GM18507 (cell line): ENCODE measurements at places on chromosomes 16 and 17.

- DNase-seq, result no peak
Observed at GRCh38 chr17:60627124-60627523, 27.1 kb downstream of the PPM1D start.

DNA sequence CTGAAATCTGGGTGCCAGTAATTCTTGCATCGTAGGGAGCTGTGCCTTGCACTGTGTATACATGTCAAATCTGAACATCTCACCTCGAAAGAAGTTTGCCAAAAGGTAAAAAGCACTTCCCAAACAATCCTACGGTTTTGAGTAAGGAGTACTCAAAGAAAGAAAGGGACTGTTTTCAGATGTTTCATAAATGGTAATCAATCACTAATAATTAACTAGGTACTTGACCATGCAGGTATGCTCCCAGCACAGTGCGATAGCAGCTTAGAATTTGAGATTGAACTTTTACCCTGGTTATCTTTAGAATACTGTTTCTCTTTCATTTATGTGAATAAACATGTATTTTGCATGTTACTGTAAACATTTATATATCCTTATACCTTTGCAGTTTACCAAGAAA, 39.0 kb downstream of the PRKCA start:
- no peak for DNase-seq

- no peak for DNase-seq
Observed at GRCh38 chr16:2987833-2988232, 7.6 kb upstream of the PKMYT1 start.

DNA sequence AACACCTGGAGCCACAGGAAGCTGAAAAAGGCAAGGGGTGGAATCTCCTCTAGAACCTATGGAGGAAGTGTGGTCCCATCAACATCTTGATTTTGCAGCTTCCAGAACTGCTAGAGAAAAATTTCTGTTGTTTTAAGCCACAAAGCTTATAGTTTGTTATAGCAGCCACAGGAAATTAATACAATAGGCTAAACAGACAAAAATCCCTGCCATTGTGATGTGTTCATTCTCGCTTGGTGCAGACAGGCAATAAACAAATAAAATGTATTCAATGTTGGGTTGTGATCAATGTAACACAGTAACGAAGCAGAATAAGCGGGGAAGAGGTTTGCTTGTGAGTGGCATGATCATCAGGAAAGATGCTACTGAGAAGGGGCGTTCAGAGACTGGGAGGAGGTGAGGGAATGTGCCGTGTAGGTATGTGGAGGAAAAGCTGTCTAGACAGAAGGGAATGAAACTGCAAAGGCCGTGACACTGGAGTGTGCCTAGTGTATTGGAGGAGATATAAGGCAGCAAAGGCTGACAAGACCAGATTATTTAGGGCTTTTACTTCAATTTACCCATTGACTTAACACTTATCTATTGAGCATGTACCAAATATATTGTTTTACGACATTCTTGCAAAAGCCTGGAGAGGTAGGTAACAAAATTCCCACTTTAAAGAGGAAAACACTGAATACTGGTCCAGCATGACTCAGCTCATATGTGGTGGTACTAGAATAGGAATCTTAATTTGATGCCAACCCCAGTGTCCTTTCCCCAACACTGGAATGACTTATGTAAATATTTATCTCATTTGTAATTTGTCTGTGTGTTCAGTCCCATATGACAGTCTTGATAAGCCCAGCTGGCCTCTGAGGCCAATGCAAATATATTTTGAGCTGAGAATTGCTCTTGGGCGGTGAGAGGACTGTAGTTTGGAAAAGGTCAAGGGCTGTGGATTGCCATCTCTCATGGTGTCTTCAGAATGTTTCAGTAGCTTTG, 375.9 kb downstream of the CDH13 start:
- DNase-seq, result no peak

DNA sequence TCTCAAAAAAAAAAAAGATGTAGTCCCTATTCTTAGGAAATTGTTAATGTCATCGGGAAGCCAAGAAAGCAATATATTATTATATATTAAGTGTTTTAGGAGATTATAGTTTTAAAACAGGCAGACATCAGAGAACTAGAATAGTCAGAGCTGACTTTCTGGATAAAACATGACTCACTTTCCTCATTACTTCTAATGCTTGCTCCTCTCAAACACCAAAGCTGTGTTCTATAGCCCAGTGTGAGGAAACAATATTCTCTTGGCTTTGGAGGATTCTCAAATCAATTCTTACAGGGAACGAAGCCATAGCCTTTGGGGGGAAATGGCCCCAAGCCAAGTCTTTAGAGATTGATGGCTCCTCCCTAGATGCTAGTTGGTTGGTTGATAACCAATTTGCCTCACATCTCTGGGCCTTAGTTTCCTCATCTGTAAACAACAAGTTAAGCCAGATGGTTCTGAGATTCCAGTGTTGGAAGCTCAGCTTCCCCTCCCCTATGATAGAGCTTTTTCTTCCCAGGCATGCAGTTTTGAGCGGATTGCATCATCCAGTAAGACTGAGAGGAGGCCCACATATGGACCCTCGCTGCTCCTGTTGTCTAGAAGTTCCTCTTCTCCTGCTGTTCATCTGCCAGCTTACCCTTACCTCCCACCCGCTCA, 12.4 kb downstream of the NMT1 start:
- DNase-seq, result no peak

GRCh38 chr17:49218941-49219913, 8.7 kb downstream of the ABI3 start:
- DNase-seq, result no peak

- no peak for DNase-seq
Observed at GRCh38 chr16:89139907-89140361, 31.6 kb upstream of the CDH15 start.

DNA sequence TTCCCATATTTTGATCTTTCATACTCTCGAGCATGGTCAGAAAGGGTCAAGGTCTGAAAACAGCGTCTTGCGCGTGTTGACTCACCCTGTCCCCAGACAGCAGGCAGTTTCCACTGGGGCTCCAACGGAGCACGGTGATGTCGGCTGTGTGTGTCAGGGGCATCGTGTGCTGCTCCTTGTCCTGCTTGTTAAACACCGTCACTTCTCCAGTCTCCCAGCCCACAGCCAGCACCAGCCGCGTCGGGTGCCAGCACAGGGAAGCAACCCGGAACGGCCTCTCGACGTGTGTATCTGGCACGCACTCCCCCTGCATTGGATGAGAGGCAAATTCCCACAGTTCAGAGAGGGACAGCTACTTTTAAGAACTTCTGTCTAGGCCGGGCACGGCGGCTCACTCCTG, 9.6 kb downstream of the IFT140 start:
- DNase-seq, result no peak

DNA sequence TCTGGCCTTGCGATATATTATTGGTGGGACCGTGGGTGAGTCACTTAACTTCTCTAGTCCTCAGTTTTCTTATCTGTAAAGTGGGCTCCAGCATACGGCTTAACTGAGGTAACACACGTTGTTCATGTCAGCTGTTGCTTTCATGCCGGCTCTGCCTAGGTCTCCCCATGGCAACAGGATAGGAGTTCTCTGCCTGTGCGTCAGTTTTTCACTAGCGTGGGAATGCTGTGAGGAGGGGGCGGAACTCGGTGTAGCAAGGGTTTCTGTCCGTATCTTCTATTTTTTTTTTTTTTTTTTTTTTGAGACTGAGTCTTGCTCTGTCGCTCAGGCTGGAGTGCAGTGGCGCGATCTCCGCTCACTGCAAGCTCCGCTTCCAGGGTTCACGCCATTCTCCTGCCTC, 758.5 kb upstream of the RBFOX1 start:
- DNase-seq, result no peak

DNA sequence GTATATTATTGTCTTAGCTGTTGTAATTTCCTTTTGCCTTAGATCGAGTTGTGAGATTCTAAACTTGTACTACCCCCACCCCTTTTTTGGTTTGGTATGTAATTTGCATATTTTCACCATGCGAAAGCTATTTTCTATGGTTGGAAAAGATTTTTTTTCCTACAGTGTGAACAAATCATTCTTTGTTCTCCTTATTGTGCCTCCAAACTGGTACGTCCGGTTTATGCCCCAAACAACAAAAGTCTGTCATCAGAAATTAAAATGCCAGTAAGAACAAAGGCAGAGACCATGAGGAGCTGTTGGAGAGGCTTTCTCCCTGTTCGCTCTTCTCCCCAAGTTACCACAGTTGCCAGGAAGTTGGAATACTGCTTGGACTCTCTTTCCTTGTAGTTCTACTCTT, 66.1 kb downstream of the BCAS3 start:
- no peak for DNase-seq

DNA sequence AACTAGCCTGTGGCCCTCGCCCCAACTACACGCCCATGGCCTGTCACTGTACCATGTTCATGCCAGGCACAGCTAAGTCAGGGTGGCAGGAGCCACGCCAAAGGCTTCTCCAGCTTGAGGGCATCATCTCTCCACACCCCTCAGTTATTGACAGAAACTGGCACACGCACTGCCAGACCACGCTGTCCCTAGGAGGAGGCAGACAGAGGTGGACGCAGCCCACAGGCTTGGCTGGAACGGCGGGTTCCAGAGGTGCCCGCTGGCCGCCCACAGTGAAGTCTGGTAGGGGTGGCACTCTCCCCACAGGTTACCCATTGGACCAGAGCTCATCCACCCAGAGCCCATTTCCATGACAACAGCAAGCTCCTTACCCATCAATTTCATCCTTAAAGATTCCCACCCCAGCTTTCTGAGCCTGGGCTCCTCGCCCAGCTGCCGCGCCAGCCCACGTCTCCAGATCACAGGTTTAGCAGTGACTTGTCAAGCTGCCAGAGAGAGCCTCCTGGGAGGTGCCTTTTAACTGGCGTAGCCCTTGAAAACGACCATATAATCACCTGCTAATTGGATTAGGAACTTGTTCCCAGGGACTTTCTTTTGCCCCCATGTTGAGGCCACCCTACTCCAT, 27.9 kb downstream of the RPRML start:
- DNase-seq, result no peak

DNA sequence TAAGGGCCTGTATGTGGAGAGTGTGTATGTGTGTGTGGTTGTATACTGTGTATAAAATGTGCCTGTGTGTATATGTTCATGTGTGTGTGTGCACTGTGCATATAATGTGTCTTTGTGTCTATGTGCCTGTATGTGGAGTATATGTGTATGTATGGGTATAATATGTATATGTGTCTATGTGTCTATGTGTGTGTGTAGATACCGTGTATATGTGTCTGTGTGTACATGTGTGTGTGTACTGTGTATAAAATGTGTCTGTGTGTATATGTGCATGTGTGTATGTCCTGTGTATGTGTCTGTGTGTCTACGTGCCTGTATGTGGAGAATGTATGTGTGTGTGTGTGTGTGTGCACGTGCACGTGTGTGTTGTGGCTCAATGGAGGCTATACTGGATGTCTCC, 200.4 kb upstream of the ZFHX3 start:
- DNase-seq, result no peak

GRCh38 chr16:57592591-57593003, 35.8 kb upstream of the ADGRG1 start:
- DNase-seq, result no peak

- no peak for DNase-seq
Observed at GRCh38 chr17:74637265-74637664, 13.7 kb upstream of the CD300E start.

- peak; percentile 61 for DNase-seq
Observed at GRCh38 chr16:87636050-87636684, 33.9 kb downstream of the JPH3 start.

DNA sequence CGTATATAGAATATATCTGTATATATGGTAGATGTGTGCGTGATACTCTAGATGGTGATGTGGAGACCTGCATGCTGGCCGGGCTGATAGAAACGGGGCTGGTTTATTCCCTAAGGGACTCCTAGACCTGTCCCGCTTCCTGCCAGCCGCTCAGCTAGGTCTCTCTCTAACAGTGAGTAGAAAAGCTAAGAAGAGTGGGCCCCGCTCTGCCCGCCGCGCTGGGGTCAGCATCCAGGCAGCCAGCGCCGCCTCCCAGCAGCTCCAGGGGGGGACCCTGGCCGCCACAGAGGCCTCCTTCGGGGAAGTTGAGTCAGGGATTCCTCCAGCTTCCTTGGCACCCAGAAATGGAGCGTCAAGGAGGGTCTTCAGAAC, 9.4 kb downstream of the CYGB start:
- no peak for DNase-seq

- no peak for DNase-seq
Observed at GRCh38 chr17:6491071-6491700, 46.9 kb downstream of the PIMREG start.
